Naive B cell (primary cell): ENCODE measurements at places on chromosomes 2 and 18.

DNA sequence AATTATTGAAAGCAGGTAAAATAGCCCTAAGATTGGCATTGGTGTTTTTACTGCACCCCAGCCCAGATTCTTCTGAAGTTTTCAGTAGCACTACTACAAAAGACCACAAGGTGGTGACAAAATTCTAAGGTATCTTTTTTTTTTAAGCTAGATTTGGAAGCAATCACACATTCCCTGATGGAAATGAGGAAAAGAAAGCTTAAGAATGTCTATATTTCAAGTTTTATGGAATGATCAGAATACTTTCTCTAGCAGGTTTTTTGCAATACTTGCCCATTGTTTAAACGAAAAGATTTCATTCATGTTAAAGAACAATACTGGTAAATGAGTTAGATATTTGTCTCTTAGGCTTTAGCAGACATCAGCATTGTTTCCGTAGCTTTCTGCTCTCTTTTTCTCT is 32.1 kb upstream of the ZNF638 start:
- DNase-seq = peak; percentile 18

- no peak for DNase-seq
These were observed 380.3 kb downstream of the NRXN1 start for GRCh38 chr2:50651676-50652075.

DNA sequence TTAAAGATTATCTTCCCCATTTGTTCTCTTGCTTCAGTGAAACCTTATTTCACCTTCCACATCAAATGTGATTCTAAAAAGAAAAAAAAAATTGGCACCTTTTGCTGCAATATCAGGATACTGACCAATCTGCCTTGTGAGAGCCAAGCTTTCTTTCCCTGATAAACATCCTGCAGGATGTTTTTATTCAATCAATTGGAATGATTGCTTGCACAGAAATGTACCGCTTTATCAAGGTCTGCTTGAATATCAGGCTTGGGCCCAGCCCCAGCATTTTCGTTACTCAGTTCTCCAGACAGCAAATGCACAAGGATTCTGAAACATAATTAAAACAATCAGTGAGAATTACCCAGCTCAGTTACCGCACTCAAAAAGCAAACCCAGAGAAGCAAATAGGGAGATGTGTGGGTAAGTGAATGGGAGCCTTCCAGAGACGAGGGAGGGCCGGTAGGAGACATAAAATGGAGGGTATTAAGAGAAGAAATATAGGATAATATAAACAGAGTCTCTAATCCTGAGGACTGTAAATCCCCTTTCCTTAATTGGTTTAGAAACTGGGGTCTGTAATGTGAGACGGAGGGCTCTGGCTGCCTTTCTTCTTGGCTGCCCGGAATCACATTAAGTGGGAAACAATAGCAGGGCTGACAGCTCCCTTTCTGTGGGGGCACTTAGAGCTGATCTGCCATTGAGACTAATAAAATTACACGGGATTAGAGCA is 291.8 kb downstream of the ICOS start:
- DNase-seq = no peak

- no peak for DNase-seq
These were observed 479.2 kb downstream of the RIT2 start for GRCh38 chr18:42636309-42636708.

DNA sequence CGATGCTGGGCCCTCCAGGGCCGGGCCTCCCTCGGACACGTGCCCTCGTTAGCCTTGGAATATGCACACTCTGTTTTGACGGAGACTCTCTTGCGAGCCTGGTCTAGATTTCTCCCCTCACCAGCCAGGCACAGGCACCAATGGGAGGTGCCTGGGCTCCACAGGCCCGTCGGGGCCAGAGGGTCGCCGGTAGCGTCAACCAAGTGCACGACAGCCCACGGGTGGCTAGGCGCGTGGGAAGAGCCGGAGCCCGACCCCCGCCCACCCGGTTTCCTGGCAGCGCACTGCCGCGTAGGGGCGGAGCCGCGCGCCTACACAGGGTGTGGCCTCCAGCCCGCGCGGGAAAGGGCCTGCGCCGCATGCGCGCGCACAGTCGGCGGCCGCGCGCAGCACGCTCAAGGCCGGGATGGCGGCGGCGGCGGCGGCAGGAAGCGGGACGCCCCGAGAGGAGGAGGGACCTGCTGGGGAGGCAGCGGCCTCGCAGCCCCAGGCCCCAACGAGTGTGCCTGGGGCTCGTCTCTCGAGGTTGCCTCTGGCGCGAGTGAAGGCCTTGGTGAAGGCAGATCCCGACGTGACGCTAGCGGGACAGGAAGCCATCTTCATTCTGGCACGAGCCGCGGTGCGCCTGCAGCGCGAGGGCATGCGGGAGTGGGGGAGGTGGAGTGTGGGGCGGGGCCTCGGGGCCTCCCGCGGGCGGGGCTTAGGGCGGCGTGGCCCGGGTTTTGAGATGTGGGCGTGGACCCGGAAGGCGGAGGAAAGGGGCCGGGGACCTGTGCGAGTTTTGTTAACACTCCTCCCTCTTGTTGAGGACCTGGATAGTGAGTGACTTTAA is at the start of gene POLE4:
TSS of gene POLE4 (plus strand) at position 370 of the 832 bp plus-strand sequence. CDS start at position 407, 37 bp downstream.
- DNase-seq = peak; percentile 87

DNA sequence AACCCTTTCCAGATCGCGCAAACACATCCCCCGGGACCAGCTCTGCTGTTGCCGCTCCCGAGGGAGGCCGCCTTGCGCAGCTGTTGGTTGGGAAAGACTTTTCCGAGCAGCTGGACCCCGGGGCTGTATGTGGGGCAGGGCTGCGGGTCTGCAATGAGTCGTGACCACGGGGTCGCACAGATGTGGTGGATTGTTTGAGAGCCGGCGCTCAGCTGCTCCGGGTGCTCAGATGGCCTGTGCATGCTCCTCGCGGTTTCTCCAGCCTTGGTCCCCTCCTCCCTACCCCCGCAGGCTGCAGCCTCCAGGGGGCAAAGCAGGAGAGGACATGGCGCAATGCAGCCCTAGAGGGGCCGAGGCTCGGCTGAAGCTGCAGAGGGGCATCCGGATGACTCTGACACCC is 105.2 kb upstream of the OTOS start:
- DNase-seq = no peak

GRCh38 chr2:234491281-234491680 is 5.6 kb downstream of the ARL4C start:
- no peak for DNase-seq

DNA sequence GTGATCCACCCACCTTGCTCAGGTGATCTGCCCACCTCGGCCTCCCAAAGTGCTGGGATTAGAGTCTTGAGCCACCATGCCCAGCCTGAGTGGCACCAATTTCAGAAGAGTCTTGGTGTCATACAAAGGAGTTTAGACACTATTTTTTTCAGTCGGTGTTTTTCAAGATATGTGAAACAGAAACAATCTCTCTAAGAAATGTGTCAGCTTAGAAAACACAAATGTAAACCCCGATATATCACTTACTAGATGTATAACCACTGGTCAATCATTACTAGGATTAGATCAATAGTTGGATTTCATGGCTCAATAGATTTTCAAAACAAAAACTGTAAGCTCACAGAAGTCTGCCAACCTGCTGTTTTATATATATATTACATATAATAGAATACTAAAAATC is 67.2 kb upstream of the FRZB start:
- no peak for DNase-seq

DNA sequence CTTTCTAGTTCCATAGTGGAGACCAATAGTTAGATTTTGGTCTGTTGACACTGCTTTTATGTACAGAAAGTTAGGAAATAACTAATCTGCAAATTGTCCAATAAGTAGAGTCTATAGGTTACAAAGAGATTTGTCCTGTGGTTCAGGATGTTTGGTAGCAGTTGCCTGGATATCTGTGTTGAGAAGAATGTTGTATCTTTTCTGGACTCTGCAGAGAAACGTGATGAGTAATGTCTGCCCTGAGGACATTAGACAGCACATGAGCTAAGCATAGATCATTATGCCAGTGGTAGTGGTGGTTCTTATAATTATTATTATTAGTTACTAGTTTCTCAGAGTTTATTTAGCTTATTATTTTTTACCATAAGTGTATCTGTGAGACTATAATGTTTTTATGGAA is 65.8 kb downstream of the ANKRD62 start:
- no peak for DNase-seq

GRCh38 chr18:75075016-75075305 is 134.0 kb downstream of the PTGR3 start:
- DNase-seq = no peak

DNA sequence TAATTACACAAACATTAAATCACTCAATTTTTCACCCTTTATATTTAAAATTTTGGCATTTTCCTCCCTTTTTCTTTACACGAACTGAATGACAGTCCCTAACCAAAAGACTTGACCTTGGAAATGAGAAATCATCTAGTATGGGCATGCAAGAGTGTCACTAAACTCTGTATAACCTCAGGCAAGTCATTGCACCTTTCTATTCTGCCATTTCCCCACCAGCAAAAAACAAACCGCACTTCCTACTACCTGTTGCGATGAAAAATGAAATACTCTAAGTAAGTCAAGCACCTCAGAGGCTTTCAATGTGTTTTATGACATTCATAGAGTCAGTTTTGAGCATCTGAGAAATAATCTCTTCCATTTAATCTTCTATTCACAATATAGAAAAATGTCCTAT is 44.1 kb downstream of the ANKRD44 start:
- no peak for DNase-seq

DNA sequence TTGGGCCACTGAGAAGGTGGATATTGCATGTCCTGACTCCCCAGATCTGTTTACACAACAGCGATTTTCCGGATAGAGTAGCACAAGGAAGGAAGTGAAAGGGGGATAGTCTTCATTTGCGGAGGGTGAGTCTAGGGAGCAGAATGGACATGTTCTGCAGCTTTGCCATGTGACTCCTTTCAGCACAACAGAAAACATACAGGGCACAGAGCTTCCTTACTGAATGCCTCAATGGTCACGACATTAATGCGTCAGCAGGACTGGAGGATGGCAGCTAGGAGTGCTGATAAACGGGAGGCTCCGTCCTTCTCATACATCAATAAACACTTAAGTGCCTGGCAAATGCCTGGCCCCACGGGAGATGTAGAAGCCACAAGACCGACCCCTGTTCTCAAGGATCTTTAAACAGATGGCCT is 163.0 kb downstream of the FAM210A start:
- DNase-seq = peak; percentile 68

DNA sequence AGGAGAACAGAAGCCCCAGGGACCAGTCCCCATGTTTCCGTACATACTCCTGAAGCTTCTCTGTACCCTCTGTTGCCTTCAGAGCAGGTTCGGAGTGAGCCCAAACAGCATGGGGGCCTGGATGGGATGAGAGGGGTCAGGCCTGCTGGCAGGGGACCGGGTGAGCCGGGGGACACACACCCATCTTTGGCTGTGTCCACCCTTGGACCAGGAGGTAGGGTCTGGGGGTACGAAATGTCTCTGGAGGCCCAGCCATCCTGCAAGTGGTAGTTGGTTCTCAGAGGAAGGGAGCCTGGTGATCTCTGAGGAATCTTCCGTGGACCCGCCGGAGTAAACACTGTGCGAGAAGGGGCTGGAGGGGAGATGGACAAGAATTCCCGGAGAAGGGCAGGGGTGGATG is 15.3 kb downstream of the FBLN7 start:
- no peak for DNase-seq

- peak; percentile 66 for DNase-seq
These were observed 3.0 kb upstream of the IRS1 start for GRCh38 chr2:226802573-226802972.

DNA sequence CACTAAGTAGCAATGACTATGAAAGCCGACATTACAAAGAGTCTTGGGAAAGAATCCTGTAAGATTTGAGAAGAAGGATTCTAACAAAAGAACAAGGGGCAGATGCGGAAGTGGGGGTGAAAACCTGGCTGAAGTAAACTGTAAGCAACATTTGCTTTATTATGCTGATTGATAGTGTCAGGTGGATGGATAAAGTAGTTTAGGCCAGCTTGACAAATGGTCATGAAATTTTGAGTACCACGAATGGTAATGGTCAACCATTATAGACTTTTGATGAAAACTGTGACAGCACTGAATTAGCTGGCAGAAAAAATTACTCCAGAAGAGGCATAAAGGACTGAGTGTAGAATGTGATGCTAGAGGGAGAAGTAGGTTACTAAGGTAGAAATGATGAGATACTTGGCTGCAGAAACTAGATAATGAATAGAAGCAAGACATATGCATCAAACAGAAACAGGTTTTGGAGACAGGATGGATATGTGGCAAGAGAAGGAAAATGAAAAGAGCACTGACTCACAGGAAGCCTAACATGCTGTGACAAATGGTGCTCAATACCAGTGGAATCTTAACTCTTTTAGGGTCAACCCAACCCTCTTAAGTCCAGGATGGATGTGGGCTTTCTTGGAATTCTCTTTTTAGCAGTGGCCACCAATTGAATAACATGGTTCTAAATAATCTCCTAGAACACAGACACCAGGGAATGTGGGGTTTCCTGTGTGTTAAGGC is 6.8 kb downstream of the THUMPD2 start:
- DNase-seq = no peak

GRCh38 chr2:218319813-218320365 is 27.6 kb upstream of the TMBIM1 start:
- DNase-seq = no peak

GRCh38 chr2:122682356-122682755 is 926.9 kb downstream of the TSN start:
- no peak for DNase-seq

GRCh38 chr2:216516730-216517350 is 18.2 kb downstream of the RPL37A start:
- no peak for DNase-seq

- no peak for DNase-seq
These were observed 1.6 kb upstream of the MTA3 start for GRCh38 chr2:42566837-42567321.
